Stimulated activated CD8-positive, alpha-beta memory T cell treated with anti-CD3 and anti-CD28 coated beads, Interleukin-4, amount 100 ng/mL, for 1 hour (primary cell): ENCODE measurements at places on chromosomes 5 and 9.

- no peak for DNase-seq
Measured at GRCh38 chr5:159214486-159215271, 5.3 kb upstream of the RNF145 start.

GRCh38 chr5:143402017-143402552 lies 1.4 kb downstream of the NR3C1 start:
- DNase-seq: no peak

DNA sequence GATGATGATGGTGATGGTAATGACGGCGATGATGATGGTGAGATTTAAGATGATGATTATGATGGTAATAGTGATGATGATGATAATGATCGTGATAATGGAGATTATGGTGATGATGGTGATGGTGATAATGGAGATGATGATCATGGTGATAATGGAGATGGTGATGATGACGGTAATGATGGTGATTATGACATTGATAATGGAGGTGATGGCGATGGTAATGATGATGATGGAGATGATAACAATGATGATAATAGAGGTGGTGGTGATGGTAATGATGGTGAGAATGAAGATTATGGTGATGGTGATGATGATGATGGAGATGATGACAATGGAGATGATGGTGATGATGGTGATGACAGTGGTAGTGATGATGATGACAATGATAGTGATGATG lies 69.7 kb downstream of the MED10 start:
- no peak for DNase-seq

DNA sequence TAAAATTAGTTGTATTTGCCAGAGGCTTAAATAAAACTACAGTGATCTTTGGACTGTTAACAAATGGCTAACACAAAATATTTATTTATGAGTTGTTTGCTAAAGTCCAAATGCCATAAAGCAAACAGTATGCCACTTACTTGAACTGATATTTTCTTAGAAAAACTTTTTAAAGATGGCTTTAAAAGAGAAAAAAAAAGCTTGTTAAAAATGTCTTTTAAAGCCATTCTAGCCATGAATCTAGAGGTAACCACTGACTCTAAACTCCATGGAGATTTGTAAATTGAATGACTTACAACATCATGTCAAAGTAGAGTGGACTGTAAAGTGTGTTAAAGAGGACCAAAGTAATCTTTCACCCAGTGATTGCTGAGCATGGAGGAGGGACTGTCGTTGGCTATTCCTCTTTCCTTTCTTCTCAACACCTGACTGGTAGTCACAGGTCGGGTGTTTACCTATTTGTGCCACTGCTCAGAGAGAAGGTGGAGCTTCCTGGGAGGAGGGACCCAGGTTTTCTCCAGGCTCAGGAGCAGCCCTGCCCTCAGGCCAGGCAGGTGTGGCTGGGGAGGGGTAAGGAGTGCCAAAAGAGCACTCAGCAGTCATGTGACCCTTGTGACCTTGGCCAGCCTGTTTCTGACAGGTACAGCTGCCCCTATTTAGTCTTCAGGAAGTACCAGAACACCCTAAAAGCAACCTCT lies 69.1 kb upstream of the TJP2 start:
- DNase-seq: no peak

GRCh38 chr9:131500377-131500776 lies 2.3 kb upstream of the POMT1 start:
- no peak for DNase-seq

DNA sequence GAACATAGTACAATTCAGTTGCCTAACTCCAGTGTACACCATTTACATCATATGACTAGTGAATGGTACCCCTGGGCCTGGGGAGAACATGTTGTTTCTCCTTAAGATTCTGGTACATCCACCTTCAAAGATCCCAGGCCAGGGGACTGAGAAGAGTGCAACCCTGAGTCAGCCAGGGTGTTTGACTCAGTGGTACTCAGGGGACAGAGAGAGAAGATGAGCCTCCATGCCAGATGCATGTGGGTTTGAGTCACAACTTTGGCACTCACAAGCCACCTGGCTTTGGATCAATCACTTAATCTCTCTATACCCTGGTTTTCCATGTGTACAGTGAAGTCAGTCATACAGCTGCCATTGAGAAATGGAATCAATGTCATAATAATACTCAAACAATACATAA lies 53.7 kb downstream of the MAP1B start:
- no peak for DNase-seq

DNA sequence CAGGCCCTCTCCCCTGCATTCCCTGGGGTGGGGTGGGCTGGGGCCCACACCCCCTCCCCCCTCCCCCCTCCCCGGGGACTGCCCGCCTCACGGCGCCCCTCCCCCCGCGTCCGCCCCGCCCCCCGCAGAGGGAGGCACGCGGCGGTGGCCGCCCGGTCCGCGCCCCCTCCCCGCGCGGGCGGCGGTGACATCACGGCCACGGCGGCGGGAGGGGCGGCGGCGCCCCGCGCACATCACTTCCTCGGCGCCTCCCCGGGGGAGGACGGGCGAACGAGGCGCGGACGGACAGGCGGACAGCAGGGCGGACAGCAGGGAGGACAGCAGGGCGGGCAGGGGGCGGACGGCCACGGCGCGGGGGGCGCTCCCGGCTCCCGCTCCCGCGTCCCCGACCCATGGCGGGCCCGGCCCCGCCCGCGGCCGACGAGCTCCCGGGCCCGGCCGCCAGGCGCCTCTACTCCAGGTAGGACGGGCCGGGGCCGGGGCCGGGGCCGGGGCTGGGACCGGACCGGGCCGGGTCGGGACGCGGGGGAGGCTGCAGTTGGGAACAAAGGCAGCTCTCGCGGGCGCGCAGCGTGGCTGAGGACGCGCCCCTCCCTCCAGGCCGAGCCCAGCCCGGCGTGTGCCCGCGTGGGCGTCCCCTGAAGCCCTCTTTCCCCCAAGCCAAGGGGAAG lies at the start of gene GPSM1:
TSS of gene GPSM1 (plus strand) at position 236 of the 671 bp plus-strand sequence. CDS start at position 393, 157 bp downstream.
- DNase-seq: no peak

- DNase-seq: no peak
Measured at GRCh38 chr9:19138084-19138483, 10.8 kb upstream of the PLIN2 start.

DNA sequence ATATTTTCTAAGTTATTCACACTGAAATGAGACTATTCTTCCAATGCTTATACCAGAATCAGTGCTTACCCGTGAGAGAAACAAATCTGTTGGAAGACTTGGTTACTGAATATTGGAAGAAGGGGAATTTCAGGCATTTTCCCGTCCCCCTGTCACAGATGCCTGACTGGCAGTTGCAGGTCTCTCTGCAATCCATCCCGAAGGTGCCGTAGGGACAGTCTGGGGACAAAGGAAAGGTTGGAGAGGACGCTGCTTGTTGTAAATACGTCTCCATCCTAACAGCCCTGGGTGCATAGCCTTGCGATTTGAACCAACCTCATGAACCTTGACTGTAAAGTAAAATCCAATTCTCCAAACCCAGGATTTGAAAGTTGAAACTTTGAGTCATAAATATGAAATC lies 3.5 kb downstream of the ESM1 start:
- no peak for DNase-seq

DNA sequence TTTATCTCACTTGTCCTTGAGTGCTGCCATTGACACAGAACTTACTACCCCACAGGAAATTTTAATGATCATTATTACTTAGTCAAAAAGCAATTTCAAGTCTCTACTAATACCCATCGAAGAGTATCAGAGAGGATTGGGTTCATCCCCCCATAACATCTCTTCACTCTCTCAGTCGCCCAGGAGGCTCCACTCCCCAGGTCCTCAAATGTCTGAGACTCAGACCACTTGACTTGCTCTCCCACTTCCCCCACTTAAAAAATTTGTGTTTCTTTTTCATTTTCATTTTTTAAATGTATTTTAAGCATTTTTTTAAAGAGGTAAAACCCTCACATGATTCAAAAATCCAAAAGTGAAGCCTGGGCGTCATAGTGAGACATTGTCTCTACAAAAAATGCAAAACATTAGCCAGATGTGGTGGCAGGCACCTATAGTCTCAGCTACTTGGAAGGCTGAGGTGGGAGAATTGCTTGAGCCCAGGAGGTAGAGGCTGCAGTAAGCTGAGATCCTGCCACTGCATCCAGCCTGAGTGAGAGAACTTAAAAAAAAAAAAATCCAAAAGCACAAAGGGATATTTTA lies 56.8 kb upstream of the TRAF1 start:
- no peak for DNase-seq

DNA sequence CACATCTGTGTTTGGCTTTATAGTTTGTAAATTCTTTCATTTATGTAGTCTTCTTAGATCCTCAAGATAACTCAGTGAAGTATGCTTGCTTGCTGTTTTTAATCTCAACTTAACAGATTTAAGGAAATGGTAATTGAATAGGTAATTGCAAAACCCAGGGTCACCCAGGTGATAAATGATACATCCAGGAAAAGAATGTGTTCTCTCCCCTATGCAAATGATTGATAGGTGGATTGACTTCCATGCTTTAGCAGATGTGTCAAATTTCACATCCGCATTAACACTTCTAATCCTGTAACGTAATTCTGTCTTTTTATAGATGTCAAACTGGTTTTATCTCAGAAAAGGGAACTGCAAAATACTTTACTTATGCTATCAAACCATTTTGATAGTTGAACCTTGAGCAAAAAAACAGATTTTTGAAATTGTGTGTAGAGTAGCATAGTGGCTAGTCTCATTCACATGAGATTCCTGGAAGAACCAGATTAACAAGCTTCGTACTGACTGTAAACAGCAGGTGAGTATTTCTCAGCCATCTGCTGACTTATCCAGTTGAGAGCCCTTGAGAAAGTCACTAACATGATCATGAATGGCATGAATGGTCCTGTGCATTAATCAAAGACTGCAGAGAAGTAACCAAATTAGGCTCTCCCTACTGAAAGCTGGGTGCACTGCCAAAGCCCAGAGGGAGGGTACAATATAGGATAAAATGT lies 86.7 kb upstream of the PAM start:
- no peak for DNase-seq

- DNase-seq: no peak
Measured at GRCh38 chr9:120985819-120986222, 59.2 kb upstream of the TRAF1 start.

- no peak for DNase-seq
Measured at GRCh38 chr5:95861221-95861863, 38.8 kb upstream of the GLRX start.

- DNase-seq: no peak
Measured at GRCh38 chr9:18976709-18977531, 56.1 kb downstream of the SAXO1 start.

DNA sequence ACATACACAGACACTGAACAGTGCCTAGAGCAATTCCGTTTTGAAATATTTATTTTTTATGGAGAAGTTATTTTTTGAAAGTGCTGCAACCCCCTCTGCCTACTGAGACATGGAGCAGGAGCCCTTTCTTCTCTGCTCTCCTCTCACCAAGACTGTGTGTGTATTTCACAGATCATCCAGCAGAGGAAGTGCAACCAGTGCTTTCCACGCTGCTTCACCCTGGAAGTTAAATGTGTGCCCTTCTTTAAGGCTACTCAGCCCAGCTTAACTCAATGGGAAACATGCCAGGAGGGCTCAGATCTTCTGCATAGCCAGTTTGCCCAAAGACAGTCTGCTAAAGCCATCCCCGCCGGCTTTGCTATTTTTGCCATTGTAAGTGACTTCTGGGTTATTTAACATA lies 606.3 kb downstream of the TLE1 start:
- no peak for DNase-seq

- no peak for DNase-seq
Measured at GRCh38 chr5:1443991-1444360, 1.3 kb downstream of the SLC6A3 start.

DNA sequence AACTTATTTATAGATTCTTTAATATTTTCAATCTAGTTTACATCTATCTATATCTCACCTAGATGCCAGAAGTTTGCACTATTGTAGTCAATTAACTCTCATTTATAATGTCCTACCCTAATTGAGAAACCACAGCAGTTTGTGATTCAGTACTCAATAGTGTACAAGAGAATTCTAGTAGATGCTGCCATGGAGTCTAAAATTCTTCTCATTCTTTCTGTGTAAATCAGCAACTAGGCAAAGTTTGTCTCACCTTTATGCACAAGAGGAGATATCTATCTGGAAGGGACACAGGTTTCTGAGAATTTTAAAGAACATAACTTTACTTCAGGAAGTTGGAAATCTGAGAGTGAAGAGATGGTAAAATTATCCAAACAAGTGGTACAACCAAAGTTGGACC lies 173.0 kb upstream of the FBXL7 start:
- DNase-seq: no peak

DNA sequence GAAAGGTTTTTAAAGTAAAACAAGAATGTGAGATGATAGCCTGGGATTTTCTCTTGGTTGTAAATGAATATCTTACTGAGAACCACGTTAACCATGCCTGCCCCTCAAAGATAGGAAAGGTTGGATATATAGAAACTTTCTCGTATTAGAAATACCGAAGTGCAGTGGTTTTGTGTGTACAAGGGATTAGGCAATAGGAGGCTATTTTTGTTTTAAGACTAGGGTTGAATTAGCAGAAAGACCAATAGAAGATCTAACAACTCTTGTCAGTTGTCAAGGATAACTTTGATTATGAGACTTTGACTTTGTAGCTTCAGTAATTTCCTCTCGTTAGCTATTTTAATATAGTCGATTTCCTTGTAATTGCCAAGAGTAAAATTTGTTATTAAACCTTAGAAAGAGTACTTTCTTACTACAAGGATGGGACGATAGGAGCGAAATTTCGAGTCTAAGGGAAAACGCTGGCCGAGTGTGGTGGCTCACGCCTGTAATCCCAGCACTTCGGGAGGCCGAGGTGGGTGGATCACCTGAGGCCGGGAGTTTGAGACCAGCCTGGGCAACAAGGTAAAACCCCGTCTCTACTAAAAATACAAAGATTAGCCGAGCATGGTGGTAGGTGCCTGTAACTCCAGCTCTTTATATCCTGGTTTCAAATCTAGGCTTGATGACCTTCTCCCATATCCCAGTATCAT lies 838 bp downstream of the POLK start:
- no peak for DNase-seq

DNA sequence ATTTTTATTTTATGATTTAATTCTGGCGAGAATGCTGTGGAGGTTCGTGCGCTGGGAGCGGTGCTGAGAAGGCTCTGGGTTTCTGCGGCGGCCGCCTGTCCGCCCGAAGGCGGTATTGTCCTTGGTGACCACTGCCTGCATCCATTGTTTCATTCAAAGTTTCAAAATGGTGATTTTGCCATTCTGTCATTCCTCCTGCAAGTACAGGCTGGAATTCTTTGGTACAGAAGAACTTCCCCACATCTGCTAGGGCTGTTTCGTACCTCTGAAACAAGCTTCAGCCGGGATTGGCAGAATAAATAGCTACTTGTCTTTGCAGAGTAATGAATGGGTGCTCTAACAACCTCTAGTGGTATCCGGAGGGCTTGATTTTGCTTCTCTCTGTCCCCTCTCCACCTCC lies 112.6 kb upstream of the CACNA1B start:
- DNase-seq: no peak

DNA sequence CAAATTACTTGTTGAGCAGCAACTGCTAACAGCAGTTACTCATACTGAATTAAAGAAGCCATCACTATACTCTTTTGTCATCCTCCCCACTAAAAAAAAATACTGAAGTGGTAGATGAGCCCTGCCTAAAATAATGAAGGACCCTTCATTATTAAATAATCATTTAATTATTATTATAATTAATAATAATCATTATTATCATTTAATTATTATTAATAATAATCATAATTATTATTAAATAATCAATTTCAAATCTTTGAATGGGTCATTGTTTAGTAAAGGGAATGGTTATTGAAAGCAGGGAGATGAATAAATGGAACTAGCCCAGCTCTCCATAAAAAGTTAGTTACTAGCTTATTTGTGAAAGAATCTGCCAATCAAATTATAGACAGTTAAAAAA lies 396.4 kb downstream of the NFIB start:
- DNase-seq: no peak

GRCh38 chr9:121720311-121721057 lies 69.0 kb downstream of the DAB2IP start:
- no peak for DNase-seq
